ENCODE measurements at places on chromosomes 5 and 9.

- DNase-seq, result no peak
These were observed 193.6 kb downstream of the GLIS3 start for GRCh38 chr9:4106081-4106759.

DNA sequence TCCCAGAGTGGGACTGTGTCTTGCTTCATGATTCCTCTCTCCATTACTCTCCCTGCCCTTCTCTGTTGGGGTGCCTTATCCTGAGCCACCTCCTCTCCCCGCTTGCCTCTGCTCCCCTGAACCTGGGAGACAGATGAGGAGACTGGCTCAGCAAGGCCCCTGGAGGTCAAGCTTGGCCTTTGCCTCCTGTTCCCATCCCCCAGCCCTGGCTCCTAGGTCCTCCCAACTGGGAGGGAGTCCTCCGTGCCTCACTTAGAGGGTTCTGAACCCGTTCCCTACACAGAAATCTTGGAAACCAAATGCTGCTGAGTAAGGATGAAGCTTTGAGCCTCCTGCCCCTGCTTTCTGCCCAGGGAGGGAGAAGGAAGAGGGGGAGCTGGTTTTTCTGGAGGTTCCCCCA lies 9.8 kb upstream of the ENDOG start:
- no peak for DNase-seq

DNA sequence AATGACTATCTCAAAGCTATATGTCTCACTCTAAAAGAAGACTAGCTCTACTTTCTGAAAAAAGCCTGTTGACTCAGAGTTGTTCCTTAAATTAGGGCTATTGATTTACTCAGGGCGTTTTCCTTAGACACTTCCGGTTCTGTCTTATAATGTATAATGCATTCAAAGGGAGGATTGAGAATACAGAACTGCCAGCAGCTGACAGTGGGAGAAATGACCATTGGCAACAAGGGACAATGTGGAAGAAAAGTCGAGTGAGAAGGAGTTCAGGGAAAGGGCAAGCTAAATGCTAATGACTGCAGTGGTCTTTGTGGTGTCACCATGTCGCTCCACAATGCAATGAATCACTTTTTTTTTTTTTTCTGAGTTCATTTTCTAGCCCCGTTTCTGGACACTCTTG lies 65.7 kb upstream of the ANKH start:
- no peak for DNase-seq

DNA sequence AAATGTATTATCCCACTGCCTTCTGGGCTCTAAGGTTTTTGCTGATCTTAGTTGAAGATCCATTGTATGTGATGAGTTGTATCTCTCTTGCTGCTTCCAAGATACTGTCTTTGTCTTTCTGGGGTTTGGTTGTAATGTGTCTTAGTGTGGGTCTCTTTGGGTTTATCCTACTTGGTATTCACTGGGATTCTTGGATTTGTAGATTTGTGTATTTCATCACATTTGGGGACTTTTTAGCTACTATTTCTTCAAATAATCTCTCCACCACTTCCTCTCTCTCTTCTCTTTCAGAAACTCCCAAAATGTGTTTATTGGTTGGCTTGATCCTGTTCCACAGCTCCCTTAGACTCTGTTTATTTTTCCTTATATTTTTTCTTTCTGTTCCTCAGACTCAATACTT lies 26.5 kb downstream of the IL31RA start:
- DNase-seq, result no peak

DNA sequence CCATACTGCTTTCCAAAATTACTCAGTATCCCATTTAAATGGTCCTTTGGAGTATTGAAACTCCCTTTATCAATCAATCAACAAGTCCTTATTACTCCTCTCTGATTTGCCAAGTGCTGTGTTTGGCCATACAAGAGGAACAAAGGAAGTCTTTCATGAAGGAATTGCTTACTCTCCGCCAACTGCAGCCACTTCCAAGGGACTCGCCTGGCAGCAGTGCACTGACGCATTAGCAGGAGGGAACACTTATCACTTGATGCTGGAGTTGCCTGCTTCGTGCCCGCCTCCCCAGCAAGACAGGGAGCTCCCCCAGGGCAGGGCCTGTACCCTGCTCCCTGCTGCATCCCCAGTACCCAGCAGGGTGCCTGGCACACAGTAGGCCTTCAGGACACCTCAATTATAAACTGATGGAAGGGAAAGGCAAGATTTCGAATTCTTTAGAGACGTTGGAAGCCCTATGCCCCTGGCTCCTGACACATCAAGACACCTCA lies 97.9 kb downstream of the CRB2 start:
- peak; percentile 68 for DNase-seq

DNA sequence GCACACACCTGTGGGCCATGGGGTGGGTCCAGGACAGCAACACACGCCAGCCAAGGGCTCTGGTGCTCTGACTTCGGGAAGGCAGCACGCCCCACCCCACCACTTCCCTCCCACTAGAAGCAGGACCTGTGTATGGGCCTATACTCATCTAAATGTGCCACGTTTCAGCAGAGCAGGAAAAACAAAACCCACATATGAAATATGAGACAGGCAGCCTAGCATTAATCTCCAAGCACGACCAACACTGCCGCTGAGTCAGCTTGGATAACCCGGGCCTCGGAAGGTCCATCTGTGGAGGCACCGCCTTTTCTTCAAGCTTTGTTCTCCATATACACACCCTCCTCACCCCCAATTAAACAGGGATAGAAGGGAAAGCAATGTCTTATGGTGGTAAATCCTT lies 203.1 kb downstream of the ROR2 start:
- peak; percentile 78 for DNase-seq

- DNase-seq, result no peak
These were observed 265.8 kb downstream of the ADGRV1 start for GRCh38 chr5:90824436-90824835.

GRCh38 chr9:15349892-15350761 lies 43.1 kb upstream of the TTC39B start:
- DNase-seq, result peak; percentile 20

DNA sequence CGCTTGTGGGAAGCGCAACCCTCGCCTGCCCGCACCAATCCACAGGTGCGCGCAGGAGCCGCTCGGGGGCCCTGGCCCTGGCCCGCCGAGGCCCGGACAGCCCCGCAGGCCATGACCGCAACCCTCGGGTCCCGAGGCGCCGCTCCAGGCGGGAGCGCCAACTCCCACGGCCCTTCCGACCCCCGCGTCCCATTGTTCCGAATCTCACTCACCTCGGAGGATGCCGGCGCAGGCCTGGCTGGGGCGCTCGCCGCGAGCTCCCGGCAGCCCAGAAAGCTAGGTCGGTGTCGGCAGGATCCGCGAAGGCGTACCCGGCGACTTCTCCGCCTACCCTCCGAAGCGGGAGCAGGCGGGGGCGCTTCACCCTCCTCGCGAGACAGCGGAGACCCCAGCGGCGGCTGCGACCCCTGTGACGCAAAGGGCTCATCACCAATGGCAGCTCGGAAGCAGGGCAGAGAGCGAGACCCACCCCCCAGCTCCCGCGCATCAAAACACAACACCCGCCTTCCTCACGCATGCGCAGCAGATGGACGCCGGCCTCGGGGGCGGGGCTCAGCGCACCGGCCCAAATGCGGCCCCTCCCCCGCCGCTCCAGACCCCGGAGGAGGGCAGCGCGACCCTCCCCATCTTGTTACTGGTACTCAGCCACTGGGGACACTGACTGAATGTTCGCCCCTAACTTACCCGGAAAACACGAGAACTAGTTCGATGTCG lies 1.4 kb upstream of the SMIM27 start:
- peak; percentile 98 for DNase-seq

- DNase-seq, result no peak
These were observed 12.5 kb downstream of the RAB24 start for GRCh38 chr5:177290816-177291596.

- no peak for DNase-seq
These were observed 36.6 kb downstream of the CSF2 start for GRCh38 chr5:132110195-132110594.

DNA sequence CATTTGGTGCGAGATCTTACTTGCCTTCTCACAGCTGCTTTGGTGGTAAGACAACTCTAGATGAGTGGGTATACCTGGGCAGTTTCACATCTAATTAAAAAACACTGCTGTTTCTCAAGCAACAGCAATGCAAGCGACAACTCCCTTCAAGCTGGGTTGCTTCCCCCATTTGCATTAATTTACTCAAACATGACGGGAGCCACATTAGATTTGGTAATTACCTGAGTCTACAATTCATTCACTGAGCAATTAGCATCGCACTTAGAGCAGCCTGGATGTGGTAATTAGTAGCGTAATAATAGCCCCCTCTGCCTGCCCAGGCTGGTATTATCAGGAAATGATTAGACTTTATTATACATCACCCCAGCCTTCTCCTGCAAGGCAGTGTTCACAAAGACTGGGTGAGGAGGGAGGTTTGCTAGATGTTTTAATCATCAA lies 73.4 kb downstream of the FBXO38 start:
- DNase-seq, result peak; percentile 30

- no peak for DNase-seq
These were observed 6.4 kb upstream of the NOTCH1 start for GRCh38 chr9:136552117-136552703.

DNA sequence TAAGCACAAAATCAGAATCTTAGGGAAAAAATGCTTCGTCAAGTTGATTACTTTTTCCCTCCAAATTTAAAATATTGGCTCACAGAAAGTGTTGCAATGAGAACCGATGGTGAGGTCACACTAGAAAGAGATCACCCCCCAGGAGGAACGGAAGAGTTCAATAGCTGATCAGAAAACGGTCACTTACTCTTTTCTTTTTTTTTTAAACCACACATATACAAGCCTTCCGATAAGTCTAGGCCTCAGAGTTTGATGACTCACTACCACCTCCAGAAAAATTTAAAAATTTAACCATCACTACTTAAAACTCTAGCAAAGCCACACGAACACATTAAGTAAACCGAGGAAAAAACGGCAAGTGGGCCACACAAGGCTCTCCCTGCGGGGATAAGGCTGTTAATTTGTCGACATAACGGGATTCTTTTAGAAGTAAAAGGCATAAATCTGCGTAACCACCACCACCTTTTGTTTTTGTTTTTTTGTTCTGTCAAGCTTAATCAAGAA lies 1.2 kb downstream of the SURF4 start:
- DNase-seq, result peak; percentile 53

GRCh38 chr5:17180864-17181723 lies 36.3 kb upstream of the BASP1 start:
- no peak for DNase-seq

DNA sequence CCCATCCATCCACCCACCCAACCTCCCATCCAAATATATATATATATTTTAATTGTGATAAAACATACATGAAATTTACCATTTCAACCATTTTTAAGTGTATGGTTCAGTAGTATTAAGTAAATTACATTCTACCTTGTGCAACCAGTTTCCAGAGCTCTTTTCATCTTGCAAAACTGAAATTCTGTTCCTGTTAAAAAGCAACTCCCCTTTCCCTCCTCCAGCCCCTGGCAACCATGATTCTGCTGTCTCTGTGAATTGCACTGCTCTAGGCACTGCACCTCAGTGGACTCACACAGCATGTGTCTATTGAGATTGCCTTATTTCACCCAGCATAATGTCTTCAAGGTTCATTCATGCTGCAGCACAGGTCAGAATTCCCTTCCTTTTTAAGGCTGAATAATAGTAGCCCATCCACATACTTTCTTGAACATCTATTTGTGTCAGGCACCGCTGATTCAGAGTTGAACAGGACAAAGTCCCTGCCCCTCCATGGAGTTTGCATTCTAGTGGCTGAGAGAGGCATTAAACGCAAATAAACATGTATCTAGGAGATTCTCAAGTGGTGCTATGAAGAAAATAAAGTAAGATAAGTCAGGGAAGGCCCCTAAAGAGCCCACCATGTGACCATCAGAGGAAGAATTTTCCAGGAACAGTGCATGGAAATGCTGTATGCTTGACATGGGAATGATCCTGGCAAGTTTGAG lies 24.0 kb downstream of the CSF1R start:
- DNase-seq, result no peak
